Esophagus muscularis mucosa (tissue), 4 donors: ENCODE measurements at places on chromosomes 6 and 20. TPM values are rescaled to one million over a fixed set of nuclear protein-coding genes. Genes with fewer than 3 reads are reported as not detected.

- H3K36me3 ChIP-seq = no peaks in the 10 kb centered on the region
- no peak for DNase-seq
- H3K27ac ChIP-seq = no peak overlapping the region
- H3K27me3 ChIP-seq = no peaks in the 10 kb centered on the region
Measured at GRCh38 chr20:33875055-33875454, 63.9 kb downstream of the CHMP4B start.

- DNase-seq = no peak
- H3K27me3 ChIP-seq = no peaks in the 10 kb centered on the region
- no peak overlapping the region for H3K4me3 ChIP-seq
- H3K36me3 ChIP-seq = peaks cover 84% of the 10 kb centered on the region
- H3K27ac ChIP-seq = no peak overlapping the region
Measured at GRCh38 chr6:73476723-73477122, 15.2 kb downstream of the MTO1 start.

DNA sequence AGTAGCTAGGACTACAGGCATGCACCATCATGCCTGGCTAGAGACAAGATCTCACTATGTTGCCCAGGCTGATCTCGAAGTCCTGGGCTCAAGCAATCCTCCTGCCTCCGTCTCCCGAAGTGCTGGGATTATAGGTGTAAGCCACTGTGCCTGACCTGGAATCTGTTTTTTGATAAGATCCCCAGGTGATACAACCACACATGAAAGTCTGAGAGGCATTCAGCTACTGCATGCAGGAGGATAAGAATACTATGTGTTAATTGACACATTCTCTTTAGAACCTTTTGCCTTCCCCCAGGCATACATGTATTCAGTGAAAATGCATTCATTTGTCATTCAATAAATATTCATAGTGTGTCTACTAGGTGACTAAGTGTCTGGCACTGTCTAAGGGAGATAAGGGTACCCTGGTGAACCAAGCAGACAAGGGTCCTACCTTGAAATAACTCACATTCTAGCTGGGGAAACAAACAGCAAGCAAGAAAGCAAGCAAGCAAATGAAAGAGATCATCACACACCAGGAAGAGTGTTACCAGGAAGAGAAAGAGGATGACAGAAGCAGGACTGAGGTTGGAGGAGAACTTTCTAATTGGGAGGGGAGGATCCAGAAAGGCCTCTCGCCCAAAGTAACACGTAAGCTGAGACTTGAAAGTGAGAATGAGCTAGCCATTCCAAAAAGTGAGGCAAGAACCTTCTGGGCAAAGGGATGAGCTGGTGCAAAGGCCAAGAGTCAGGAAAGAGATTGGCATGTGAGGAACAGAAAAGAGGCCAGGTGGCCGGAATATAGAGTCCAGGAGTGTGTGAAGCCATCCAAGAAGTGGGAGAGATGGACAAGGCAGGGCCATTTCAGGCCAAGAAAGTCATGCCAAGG lies 6.5 kb downstream of the GFOD1 start:
- H3K27me3 ChIP-seq = no peaks in the 10 kb centered on the region
- no peak overlapping the region for H3K4me3 ChIP-seq
- no peak overlapping the region for H3K27ac ChIP-seq
- H3K4me1 ChIP-seq = peaks cover 35% of the 10 kb centered on the region

DNA sequence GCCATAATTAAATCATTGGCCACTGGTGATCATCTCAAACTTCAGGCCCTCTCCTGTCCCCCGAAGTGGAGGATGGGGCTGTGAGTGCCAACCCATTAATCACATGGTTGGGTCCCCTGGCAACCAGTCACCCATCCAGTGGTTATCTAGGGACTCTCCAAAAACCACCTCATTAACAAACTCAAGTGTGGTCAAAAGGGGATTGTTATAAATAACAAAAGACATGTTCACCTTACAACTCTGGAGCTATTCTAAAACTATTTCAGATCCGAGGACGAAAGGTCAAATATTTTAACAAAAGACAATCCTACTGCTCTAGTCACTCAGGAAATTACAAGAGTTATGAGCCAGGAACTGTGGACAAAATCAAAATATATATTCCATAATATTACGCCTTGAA lies 95.5 kb upstream of the PRND start:
- no peaks in the 10 kb centered on the region for H3K36me3 ChIP-seq
- no peaks in the 10 kb centered on the region for H3K4me1 ChIP-seq
- H3K27me3 ChIP-seq = no peaks in the 10 kb centered on the region
- H3K27ac ChIP-seq = no peak overlapping the region

DNA sequence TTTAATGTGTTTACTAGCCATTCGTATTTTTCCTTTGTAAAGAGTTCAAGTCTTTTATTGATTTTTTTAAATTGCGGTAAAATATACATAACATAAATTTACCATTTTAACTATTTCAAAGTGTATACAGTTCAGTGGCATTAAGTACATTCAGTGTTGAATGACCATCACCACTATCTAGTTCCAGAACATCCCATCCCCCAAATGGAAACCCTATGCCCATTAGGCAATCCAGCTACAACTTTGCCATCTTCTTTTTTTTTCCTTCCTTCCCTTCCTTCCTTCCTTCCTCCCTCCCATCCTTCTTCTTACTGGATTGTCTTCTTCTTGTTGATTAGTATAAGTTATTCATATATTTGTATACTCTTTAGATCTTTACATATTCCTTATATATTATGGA lies 8.6 kb downstream of the LPIN3 start:
- H3K27ac ChIP-seq = no peak overlapping the region
- H3K4me3 ChIP-seq = no peak overlapping the region
- H3K36me3 ChIP-seq = peaks cover 32% of the 10 kb centered on the region
- DNase-seq = no peak
- H3K27me3 ChIP-seq = no peaks in the 10 kb centered on the region

PAX1 gene
- not detected for total RNA-seq

SLCO4A1 gene
- 42.4 TPM for total RNA-seq

EPB41L1 gene
- 40.7 TPM for total RNA-seq

POU3F2 gene
- total RNA-seq = not detected
